ENCODE measurements at places on chromosomes 11 and 22.

DNA sequence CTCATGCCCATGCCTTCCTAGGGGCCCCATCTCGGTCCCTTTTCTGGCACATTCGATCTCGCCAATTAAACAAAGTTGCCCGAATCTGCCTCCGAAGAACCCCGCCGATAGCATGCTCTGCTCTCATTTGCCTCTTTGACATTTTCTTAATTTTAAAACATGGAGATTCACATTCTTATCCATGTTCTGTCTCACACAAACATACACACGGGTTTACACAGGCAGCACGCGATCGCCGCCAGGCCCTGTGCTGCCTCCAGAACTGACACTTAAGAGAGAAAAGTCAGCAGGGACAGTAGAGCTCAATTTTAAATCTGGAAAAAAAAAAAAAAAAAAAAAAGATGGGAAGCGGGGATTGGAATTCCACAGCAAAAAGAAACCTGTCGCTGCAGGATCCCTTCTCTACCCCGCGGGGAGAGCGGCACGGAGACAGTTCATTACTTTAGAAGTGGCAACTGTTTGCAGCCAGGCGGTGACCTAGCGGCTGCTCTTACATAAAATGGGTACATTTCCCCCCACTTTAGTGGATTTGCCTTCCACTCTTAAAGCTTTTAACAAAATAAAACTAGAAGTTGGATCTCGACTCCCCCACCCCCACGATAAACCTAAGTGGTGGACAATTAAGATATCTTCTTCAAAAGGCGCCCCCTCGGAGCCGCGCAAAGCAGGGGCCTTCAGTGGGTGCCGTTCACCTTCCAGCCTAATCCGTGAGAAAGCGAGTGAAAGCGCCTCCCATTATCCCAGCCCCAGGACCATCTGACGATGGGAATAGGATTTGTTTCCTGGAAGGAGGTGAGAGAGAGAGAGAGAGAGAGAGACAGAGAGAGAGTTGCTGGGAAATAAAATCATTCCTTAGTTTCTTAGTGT lies 13.7 kb downstream of the PAX6 start:
- DNase-seq: no peak

- no peak for DNase-seq
These were observed 296.2 kb downstream of the CNTN5 start for GRCh38 chr11:99316776-99317520.

- no peak for DNase-seq
These were observed 739 bp upstream of the C1QTNF5 start for GRCh38 chr11:119341222-119342022.

DNA sequence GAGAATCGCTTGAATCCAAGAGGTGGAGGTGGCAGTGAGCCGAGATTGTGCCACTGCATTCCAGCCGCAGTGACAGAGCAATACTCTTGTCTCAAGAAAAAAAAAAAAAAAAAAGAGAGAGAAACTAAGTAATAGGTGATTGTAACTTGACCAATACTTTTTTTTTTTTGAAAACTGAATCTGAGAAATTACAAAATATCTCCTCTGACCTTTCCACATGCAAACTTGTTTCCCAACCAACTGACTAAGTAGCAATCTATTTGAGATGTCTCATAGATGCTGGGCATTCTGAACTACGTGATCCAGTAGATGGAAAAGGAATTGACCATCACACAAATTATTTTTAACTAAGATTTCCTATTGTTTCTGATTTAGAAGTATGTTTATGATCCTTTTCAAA lies 407.3 kb upstream of the CHORDC1 start:
- DNase-seq: no peak

GRCh38 chr11:86101493-86101892 lies 32.6 kb upstream of the PICALM start:
- DNase-seq: no peak

- peak; percentile 63 for DNase-seq
These were observed 26.9 kb upstream of the CD82 start for GRCh38 chr11:44538375-44539054.

DNA sequence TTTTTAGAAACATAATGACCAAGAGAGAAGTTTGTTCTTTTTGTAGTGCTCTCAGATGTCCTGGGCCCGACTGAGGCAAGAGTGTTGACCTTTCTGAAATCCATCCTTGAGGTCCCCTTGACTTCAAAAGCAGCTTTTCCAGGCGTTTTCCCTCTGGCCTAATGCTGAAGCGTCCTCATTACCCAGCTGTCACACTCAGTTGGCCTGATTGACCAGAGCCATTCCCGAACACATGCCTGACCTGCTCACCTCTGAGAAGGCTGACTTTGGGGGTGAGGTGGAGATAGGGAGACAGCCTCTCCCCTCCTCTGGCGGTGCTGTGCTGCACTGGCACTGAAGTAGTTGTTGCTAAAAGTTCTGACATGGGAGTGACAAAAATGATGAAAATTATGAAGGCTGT lies 66.9 kb downstream of the ALX4 start:
- DNase-seq: no peak

DNA sequence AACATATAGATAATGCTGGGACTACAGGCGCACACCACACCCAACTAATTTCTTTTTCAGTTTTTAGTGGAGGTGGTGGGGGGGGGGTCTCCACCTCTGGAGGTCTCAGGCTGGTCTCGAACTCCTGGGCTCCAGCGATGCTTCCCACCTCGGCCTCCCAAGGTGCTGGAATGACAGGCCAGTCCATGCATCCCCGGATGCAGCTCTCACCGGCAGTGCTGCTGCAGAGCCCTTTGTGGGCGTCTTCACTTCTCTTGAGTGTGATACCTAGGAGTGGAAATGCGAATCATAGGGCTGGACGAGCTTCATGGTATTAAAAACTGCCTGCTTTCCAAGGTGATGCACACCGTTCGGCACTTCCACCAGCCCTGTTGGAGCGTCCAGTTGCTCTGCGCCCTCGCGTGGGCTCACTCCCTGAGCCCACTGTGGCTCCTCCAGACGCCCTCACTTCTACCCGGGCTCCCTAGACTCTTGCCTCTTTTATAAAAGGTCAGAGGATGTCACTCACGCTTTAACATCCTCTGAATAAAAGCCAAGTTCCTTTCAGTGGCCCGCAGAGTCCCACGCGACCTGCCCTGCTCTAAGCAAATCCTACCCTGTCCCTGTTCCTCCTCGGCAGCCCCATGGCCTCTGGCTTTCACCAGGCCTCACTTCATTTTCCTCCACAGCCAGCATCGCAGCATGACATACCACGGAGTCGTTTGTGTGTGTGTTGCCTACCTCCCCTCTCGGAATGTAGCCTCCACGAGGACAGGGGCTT lies 837 bp upstream of the BID start:
- DNase-seq: no peak

DNA sequence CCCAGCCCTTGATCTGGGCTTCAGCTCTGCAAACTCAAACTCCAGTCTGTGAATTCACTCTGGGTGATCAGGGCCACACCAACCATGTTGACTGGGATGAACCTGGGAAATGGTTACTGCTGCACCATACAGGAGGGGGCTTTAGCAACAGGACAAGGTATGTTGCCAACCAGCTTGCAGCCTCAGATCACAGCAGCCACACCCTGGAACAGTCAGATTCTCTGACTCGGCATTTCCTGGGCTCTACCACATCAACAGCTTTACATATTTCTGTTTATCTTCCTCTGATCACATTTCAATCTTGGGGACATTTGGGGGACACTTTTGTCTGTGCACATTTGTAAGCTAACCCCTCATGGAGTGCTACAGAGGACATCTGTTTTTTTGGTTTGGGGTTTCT lies 267.0 kb upstream of the NCAM1 start:
- no peak for DNase-seq

GRCh38 chr11:94405062-94405833 lies 4.0 kb upstream of the GPR83 start:
- DNase-seq: no peak
